ENCODE measurements at places on chromosomes 7 and 10.

- no peak for DNase-seq
Measured at GRCh38 chr7:102289057-102289456, 2.4 kb downstream of the SH2B2 start.

DNA sequence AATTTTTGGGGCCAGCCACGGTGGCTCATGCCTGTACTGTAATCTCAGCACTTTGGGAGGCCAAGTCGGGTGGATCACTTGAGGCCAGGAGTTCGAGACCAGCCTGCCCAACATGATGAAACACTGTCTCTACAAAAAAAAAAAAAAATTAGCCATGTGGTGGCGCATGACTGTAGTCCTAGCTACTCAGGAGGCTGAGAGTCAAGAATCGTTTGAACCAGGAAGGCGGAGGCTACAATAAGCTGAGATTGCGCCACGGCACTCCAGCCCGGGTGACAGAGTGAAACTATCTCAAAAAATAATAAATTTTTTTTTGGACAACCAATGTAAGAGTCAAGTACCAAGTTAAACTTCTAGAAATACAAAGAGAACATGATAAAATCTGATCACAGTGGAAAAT lies 164.6 kb downstream of the AVL9 start:
- no peak for DNase-seq

DNA sequence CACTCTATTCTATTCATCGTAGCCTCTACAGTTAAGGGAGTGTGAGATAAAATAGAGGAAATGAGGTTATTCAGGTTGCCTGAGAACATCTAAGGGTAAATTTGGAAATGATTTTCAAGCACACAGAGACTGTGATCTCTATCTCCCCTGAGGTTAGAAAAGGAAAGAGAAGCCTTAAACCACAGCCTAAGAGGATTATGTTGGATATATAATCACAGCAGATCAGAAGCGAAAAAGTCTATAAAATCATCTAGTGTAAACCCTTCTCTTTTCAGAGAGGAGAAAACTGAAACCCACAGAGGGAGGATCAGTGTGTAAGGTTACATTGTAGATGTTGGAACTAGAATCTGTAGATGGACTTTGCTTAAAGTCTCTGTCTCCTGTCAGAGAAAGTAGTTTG lies 90.6 kb upstream of the SEMA3E start:
- no peak for DNase-seq

GRCh38 chr7:23685731-23686130 lies 5.7 kb downstream of the FAM221A start:
- no peak for DNase-seq

DNA sequence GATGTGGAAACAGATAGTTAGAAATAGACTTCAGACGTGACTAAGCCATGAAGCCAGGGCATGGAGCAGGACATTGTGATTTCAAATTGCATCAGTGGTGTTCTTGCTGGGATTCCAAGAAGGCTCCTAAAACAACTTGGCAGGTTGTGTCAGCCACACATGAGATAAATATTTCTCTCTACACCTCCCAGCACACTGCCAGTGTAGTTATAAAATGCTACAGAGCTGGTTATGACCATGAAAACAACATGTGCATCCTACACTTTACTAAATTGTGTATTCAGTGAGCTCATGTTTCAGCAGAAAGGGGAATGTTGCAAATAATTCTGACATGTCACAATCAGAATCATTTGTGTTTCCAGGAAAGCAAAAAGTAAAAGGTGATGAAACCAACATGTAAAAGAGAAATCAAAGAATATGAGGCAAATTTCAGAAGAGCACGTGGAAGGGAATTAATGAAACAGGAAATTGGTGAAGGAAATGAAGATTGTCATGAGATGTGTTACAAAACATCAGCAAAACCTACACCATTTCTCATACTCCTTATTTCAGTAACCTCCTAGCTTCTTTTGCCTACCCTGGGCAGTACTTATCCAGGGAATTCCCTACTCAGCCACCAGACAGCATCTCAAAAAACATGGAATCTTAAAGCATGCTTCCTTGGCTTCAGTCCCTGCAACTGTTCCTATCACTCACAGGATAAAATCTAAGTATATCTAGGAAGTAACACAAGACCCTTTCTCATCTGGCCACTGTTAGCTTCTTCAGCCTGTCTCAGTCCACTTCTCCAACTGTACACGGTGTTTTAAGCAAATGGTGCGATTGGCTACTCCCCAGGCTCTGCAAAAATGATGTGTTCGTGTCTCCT lies 5.8 kb upstream of the CYP3A7 start:
- no peak for DNase-seq

DNA sequence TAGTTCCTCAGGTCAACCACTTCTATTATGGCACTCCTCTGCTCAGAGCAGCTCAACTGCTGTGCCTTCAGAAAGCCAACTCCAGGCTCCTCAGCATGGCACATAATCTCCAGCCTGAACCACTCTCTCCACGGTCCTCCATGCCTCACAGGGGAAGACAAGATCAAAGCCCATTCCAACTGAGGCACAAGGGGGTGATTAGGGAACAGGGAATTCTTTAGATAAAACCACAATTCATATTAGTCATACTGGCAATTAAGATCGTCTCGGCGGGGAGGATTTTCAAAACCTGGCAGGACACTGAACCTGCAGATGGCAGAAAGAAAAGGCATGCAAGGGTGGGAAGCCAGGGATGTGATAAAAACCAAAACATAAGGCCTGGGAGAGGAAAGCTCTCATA lies 361.6 kb downstream of the FGFR2 start:
- no peak for DNase-seq

GRCh38 chr7:47982610-47983009 lies 3.2 kb upstream of the HUS1 start:
- no peak for DNase-seq

DNA sequence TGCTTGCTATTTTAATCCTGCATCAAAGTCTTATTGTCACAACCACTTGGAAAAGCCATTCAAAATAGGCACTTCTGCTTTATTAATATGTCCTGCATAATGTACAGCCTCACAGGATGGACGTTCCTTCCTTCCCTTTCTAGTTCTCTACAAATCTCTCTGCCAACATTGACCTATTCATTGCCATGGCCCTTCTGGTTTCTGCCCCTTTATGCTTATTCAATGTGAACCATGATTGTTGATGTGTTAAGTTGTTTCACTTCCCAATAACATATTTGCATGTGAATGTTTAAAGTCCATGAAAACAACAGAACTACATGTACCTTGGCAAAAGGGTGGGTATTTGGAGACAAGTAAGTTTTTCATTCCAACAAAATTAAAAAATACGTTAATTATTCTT lies 45.7 kb downstream of the COL28A1 start:
- no peak for DNase-seq

- DNase-seq, result no peak
Measured at GRCh38 chr10:35225204-35225603, 98.6 kb downstream of the CREM start.
